ENCODE measurements at places on chromosomes 4 and X.

- no peak for DNase-seq
Measured at GRCh38 chrX:66015900-66016689, 23.8 kb downstream of the VSIG4 start.

- no peak for DNase-seq
Measured at GRCh38 chr4:8083086-8083825, 75.4 kb downstream of the ABLIM2 start.

DNA sequence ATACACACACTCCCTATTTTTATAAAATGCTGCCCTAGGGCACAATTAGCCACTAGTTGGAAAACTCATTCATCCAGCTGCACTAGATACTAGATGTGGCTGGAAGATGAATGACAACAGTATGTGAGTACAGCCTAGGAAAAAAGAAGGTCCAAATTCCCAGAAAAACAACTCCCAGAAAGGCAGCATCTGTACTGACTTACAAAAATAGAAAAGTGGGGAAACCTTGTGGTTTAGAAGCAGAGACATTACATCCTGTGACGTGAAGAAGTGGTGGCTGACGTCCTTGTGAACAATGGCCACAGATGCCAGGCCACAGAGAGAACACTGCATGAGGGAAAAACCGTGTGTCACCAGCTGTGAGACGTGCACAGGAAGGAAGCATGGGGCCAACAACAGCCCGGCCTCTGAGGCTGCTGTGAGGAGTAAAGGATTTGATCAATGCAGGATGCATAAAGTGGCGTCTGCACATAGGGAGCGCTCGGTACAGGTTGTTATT lies 81.2 kb downstream of the SPRY1 start:
- DNase-seq, result peak; percentile 33

DNA sequence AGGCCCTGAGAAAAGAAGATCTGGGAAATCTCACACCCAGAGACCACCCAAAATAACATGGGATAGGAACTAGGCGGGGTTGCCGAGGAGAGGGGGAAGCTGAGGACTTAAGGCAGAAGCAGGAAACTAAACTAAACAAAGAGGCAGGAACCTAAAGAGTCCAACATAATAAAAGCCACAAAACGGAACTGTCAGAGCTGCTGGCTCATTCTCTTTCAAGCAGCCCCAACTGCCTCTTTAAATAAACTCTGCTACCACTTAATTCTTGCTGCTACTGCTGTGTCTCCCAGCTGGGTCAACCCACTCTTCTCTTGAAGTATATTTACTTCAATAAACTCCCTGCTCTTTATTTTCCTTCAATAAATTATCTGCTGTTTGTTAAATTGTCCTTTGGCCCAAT lies 44.5 kb downstream of the MAGEB16 start:
- no peak for DNase-seq

- DNase-seq, result no peak
Measured at GRCh38 chrX:128928636-128929035, 594.7 kb downstream of the SMARCA1 start.

GRCh38 chr4:73525611-73526010 lies 44.1 kb downstream of the AFM start:
- DNase-seq, result no peak

- no peak for DNase-seq
Measured at GRCh38 chr4:136412708-136413107, 1119.6 kb downstream of the PCDH18 start.

DNA sequence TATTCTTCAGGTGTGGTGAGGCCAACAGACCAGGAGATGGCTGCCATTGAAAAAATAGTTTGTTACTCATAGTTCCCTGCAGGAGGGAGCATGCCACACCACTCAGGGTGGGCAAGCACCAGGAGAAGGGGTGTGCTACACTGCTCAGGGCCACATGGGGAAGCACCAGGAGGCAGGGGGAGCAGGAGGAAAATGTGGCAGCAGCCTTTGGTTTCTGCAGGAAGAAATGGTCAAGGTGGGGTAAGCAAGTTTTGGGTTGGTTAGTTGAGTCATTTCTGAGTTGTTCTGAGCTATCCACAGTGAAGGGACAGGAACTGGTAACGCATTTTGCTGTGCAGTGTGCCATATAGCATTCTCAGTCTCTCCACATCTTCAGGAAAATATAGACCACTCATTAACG lies 23.8 kb downstream of the FGFBP1 start:
- DNase-seq, result no peak

- DNase-seq, result no peak
Measured at GRCh38 chrX:108114541-108114940, 23.0 kb downstream of the ATG4A start.

DNA sequence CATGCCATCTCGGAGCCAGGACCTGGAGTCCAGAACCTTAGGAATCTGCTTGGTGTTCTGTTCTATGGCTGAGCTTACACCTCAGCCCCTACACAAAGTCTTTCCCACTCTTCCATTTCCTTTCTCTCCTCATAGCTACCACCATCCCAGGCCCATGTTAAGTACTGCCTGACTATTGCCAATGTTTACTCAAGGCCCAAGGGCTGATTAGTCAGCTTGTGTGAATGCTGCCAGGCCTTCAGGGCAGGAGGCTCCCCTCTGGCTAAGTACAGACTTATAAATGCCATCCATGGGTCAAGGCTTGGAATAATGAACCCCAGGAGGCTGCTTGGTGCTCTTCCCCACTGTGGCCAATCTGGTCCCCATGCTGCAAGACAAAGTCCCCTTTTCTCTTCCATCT lies 411.6 kb upstream of the MAGEB18 start:
- no peak for DNase-seq

DNA sequence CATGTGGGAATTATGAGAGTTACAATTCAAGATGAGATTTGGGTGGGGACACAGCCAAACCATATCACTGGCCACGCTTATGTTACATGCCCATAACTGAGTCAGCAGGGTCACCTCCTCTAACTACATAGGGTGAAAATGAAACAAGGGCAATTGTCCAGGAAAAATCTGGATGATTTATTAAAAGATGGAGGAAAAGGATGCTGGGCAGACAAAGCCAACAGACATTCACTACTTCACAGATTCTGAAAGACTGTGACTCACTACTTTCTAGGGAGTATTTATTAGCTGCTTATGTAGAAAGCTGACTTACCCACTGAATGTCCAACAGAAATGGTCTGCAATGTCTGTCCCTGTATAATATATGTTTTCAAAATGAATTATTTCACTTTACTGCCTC lies 72.4 kb downstream of the APBB2 start:
- no peak for DNase-seq

- DNase-seq, result no peak
Measured at GRCh38 chrX:77493677-77494553, 46.7 kb downstream of the FGF16 start.

- DNase-seq, result no peak
Measured at GRCh38 chr4:184368731-184369130, 105.6 kb downstream of the IRF2 start.

DNA sequence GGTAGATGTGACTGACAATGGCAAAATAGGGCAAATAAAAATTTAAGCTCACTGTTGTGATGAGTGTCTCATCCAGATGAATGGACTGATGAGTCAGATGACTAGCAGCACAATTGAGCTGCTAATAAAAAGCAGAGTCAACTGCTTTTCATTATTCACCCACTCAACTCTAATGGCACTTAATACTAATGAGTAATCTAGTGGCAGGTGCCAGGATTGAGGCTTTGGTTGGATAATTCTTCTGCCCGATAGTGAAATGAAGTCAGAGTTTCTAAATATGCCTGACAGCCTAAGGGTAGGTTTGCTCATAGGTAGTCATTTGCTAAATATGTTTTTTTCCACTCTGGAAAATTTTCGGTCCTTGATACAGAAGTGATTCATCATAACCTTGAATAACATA lies 10.4 kb downstream of the OGT start:
- no peak for DNase-seq

- no peak for DNase-seq
Measured at GRCh38 chrX:65601126-65601525, 66.3 kb upstream of the MSN start.

- peak; percentile 76 for DNase-seq
Measured at GRCh38 chr4:52861879-52862616, at the start of gene RASL11B. TSS of gene RASL11B (plus strand) at chr4:52862317. CDS start at chr4:52862508, 191 bp downstream.

- DNase-seq, result no peak
Measured at GRCh38 chr4:138307319-138307718, 65.2 kb upstream of the SLC7A11 start.

Data from stimulated activated CD4-positive, alpha-beta T cell treated with anti-CD3 and anti-CD28 coated beads, TNF-alpha, amount 100 ng/mL, for 24 hours (primary cell).